ENCODE measurements at places on chromosomes 6 and 20. TPM values are rescaled to one million over a fixed set of nuclear protein-coding genes. Genes with fewer than 3 reads are reported as not detected.

Gene CAGE1
- 0.37 TPM for total RNA-seq

Gene GRM4
- 0.07 TPM for total RNA-seq

Gene MYLK2
- not detected for total RNA-seq

Gene ADGB
- not detected for total RNA-seq

Gene SPATS1
- not detected for total RNA-seq

Gene SPATA25
- total RNA-seq, result not detected

Gene NRN1
- total RNA-seq, result not detected

Gene C6orf118
- not detected for total RNA-seq

Gene GPRC6A
- total RNA-seq, result not detected

Gene TP53TG5
- not detected for total RNA-seq

Gene LHFPL5
- not detected for total RNA-seq

Gene HEY2
- total RNA-seq, result 0.78 TPM

Gene LYRM4
- total RNA-seq, result 23.8 TPM

Gene RALGAPA2
- 11.5 TPM for total RNA-seq

Gene DDAH2
- 43.2 TPM for total RNA-seq

Gene VSTM2L
- 23.7 TPM for total RNA-seq

Gene VGLL2
- total RNA-seq, result not detected

Gene AIG1
- 55.2 TPM for total RNA-seq

Gene PSORS1C1
- total RNA-seq, result 0.37 TPM

Gene C20orf202
- 0.05 TPM for total RNA-seq

Gene IL17F
- total RNA-seq, result not detected

Gene CYP21A2
- 0.28 TPM for total RNA-seq
